ENCODE measurements at places on chromosomes 12 and 14.

DNA sequence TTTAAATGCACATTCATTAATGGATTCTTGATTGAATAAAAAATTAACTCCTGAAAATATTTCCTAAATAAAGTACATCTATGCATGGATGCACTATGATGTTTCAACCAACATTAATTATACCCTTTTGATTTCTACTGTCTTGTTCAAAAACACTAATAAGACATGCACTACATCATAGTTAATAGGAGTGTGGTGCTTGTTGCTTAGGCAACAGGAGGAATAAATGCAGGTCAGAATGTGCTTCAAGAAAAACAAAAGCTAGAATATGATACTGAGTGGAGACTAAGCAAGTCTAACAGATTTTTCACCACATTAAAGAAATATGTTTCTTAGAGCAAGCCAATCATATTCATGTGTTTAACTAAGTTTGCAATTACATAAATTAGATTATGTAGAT lies 495.8 kb upstream of the GARIN6 start:
- DNase-seq, result peak; percentile 34

GRCh38 chr12:78725951-78726580 lies 138.5 kb upstream of the SYT1 start:
- DNase-seq, result no peak

GRCh38 chr12:96083020-96083719 lies 47.8 kb upstream of the LTA4H start:
- no peak for DNase-seq

DNA sequence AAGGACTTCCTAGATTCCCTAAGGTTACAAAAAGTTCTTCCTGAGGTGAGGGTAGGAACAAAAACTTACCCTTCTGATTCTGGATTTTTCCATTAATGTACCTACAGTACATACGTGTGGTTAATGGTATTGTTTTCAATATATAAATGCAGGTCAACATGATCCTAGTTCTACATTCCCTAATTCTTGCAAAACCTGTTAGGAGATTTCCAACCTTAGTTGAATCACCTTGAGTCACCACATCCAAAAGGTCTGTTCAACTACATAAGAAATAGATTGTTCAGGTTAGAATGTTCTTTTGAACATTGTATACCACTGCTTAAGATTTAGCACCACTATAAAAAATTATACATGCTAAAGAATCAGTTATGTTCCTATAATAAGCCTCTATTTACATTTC lies 118.9 kb downstream of the GARIN6 start:
- no peak for DNase-seq

GRCh38 chr14:66341239-66341638 lies 144.9 kb upstream of the CCDC196 start:
- no peak for DNase-seq

DNA sequence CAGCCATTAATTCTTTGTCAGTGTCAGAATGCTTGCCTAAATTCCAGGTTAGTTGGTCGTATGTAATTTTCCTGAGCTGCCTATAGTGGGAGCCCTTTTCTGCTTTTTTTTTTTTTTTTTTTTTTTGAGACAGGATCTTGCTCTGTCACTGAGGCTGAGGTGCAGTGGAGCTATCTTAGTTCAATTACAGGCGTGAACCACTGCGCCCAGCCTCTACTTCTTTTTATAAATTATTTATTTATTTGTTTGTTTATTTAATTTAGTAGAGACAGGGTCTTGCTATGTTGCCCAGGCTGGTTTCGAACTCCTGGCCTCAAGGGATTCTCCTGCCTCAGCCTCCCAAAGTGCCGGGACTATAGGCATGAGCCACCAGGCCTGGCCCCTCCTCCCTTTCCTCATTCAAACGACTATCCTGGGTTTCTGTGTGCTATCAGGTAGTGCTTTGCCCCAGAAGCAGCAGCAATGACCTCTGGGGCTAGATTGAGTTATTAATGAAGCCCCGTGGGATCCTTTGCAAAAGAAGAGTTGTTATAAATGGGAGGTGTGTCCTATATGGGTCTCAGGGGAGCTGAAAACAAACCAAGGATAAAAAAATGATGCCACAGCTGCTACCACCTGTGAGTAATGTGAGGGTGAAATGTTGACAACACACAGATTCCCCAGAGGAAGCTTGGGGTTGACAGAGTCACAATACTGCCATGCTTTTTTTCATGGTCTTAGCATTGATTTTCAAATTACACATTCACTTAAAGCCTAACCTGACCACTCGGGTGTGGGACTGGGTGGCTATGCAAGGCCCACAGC lies 34.6 kb upstream of the NFKBIA start:
- no peak for DNase-seq

DNA sequence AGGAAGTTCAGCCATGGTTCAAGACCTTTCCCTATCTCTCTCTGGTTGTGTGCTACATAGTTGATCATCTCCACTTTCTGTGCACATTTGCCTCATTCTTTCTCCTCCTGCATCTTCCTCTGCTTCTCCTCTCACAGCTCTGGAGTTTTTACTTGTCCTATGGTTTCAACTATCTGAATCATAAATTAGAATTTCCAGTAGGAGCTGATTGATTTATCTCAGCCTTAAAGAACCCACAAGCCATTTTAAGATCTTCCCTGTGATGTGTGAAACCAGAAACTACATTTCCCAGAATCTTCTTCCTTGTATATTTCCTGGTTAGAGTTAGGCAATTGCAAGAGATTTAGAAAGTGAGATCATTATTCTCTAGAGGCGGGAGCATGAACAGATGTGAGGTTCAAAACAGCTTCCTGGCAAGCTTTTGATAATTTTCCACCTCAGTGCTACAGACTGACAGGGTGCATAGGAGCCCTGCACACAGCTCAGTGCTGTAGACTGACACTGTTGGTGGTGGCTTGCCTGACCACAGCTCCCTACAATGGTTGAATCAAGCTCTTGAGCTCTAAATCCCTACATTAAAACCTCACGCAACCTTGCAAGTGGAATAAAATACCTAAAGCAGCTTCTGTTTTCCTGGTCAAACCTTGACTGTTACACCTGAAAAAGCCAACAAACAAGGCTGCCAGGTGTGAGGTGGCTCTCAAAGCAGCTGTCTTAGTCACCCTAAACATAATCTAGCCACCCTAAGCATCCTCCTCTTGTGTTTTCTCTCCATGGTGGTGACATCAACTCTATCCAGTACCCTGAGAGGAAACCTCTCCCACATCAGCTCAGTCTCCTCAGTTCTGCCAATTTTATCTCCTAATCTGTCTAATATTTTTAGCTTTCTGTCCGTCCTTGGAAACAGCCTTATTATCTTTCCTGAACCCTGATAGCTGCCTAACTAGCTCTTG lies 21.5 kb upstream of the IFNG start:
- DNase-seq, result no peak

DNA sequence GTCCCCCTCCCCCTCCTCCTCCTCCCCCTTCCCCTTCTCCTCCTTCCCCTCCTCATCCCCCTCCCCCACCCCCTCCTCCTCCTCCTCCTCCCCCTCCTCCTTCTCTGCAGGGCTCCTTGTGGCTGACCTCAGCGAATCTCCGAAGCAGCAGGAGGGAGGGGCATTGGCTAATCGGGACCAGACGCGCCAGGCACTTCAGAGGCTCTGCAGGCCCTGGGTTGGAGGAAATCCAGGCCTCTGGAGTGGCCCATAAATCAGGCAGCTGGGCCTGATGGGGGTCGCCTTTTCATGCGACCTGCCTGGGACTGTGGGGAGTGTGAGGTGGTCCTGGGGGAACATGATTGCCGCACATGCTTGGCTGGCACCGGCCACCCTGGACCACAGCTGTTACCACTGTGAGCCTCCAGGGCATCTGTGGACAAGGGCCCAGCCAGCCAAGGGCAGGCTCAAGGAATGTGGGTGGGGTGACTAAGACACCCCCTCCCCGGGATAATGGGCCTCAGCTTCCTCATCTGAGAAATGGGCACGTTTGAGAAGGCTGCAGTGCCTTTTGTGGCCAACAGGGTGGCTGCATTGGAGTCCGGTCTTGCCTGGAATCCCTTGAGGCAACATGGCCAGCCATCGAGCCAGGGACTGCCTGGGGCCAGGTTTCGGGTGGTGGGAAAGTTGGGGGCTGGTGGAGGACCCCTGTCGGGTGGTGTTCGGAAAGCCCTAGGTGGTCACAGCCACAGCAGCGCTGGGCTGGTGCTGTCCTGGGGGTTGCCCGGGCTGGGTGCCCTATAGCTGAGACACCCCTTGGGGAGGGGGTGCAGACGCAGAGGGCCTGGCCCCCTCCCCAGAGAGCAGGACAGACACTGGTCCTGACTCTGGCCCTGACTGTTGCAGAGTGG lies 12.0 kb downstream of the KIF26A start:
- DNase-seq, result peak; percentile 72

DNA sequence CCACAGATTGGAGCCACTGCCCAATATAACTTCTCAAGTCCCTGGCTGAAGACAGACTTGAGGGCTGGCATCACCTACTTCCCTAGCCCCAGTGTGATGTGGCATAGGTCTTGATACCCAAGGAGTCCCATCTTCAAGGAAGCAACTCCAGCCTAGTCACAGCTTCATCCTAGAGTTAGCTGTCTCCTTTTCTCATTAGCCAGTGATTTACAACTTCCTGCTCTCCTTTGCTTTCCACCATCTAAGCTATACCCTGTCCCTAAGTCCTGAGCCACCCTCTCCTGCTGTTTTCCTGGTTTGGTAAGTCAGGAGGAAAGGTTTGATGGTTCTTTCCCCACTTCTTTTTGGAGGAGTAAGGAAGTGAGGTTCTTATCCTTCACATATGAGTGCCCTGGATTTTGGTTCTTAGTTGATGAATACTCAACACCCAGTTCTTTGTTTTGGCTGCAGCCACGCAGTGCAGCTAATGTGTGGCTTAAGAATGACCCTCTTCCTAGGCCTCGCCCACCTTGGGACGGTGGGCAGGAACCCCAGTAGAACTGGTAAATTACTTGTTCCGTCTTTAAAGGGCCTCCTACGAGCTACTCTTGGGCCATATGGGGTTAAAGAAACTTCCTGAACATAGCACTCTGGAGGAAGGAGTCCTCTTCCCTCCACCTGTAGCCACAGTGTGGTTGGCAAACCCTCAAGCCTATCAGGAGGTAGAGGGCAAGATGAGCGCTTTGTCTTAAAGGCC lies 3.9 kb upstream of the GPX2 start:
- no peak for DNase-seq

DNA sequence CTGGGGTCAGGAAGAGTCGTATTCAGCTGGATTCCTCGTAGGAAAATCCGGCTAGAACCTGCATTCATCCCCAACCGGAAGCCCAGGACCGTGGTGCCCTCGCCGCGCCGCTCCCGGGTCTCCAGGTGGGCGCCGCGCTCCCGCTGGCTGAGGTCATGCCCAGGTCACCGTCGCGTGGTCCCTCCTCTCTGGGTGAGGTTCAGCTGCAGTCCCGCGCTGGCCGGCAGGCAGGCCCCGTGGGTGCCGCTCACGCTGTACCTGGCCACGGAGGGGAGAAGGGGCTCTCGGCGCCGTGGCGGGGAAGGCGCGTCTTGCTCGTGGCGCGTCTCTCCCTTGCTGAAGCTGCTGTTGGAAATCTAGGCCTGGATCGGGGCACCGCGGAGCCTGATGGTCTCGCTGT lies 44.5 kb downstream of the LRTM2 start:
- DNase-seq, result no peak

DNA sequence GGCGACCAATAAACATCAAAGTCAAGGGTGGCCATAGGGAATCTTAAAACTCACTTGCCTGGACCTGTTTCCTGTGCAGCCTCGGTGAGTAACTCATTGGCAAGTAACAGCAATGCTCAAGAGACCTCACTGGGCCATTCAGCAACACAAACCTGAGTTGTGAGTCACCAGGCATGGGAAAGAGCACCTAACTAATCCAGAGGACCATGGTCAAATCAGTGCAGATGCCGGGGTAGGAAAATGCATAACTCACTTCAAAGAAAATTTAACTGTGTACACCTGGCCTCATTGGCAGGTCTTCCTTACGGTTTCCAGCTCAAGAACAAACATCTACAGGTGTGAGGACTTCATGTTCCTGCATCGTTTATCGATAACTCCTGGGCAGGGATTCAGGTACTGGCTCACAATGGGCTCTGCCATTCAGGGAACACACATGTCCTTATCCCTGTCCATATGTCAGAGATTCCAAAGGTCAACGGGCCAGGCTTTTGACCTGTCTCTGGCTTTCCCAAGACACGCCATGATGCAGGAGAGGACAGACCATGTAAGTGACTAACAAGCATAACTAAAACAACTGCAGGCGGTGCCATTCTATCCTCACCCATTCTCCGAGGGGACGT lies 211.8 kb downstream of the ANO2 start:
- DNase-seq, result no peak

- DNase-seq, result no peak
Measured at GRCh38 chr14:36618641-36619040, 36.2 kb upstream of the NKX2-8 start.

DNA sequence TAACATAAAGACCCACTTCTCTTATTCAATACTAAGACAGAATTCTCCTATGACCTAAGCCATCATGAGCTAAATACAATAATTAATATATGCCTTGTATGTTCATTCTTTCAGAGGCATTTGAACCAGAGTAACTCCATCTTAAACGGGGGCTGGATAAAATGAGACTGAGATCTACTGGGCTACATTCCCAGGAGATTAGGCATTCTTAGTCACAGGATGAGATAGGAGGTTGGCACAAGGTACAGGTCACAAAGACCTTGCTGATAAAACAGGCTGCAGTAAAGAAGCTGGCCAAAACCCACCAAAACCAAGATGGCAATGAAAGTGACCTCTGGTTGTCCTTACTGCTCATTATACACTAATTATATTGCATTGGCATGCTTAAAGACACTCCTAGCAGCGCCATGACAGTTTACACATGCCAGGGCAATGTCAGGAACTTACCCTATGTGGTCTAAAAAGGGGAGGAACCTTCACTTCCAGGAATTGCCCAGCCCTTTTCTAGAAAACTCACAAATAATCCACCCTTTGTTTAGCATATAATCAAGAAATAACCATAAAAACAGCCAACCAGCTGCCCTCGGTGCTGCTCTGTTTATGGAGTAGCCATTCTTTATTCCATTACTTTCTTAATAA lies 260.7 kb downstream of the SSPN start:
- no peak for DNase-seq

- no peak for DNase-seq
Measured at GRCh38 chr12:80869264-80869663, 68.5 kb downstream of the LIN7A start.

- DNase-seq, result no peak
Measured at GRCh38 chr12:120685522-120685921, 1.4 kb upstream of the MLEC start.

DNA sequence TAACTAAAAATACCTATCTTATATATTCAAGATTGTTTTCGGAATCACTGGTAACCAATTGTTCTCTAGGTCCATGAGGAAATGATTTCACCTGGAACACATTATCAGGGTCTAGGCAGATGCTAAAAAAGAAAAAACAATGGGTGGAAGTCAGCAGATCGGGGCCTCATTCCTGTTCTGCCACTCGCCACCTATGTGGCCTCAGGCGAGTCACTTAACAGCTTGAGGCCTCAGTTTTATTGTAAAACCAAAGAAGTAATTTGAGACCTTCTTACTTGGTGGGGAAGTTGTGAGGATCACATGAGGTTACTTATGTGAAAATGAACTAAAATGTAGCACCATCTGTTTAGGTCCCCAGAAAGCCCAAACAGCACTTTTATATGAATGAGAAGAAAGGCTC lies 6.2 kb upstream of the RNASE10 start:
- no peak for DNase-seq
